ENCODE measurements at places on chromosomes 4 and X.

DNA sequence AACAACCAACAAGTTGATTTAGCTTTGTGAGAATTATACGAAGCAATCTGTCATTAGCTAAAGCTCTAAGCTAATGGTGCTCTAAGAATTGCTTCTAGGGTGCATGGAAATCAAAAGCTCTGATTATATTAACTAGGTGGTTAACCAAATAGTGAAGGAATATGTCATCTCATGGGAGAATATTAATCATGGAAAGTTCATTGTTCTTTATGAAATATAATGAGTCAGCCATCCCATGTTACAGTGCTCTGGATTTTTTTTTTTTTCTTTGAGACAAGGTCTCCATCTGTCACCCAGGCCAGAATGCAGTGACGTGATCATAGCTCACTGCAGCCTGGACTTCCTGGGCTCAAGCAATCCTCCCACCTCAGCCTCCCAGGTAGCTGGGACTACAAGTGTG is 10.5 kb downstream of the DCAF8L2 start:
- DNase-seq = no peak

- no peak for DNase-seq
These were observed 1041.2 kb upstream of the INTU start for GRCh38 chr4:126591583-126591982.

DNA sequence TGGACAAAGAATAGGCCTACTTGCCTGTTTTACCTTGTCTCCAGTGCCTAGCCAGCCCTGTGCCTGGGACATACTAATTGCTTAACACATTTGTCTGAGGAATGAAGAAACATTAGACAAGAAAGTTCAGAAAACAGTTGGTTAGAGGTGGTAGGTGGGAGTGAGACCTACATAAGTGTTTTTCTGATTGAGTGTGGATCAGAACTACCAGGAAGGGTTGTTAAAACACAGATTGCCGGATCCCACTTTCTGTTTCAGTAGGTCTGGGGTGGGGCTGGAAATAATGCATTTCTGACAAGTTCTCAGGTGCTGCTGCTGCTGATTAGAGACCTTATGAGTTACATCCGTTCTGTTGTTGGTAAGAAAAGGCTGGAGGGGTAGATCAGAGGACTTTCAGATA is 5.7 kb upstream of the JADE1 start:
- no peak for DNase-seq

GRCh38 chrX:29478336-29479069 is 736.9 kb upstream of the MAGEB2 start:
- no peak for DNase-seq

- DNase-seq = no peak
These were observed 810.3 kb downstream of the IL1RAPL1 start for GRCh38 chrX:29397506-29397905.

GRCh38 chrX:120512627-120513026 is 43.5 kb upstream of the LAMP2 start:
- no peak for DNase-seq

DNA sequence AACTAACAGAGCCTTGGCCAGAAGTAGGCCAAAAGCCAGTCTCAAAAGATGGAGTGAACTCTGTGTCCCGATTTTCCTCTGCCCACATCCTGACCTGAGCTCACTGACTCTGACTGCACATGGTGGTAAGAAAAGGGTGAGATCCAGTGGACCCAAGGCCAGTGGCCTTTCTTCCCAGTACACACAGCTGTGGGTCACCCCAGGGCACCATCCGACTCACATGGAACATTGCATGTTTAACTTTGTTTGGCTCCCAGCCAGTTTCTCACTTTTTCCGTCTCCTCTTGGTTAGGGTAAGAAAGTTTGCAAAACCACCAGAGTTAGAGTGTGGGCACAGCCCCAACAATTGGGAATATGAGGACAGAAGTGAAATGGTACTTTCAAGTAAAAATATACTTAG is 69.8 kb downstream of the GAB1 start:
- DNase-seq = no peak

GRCh38 chr4:165199722-165200121 is 7.6 kb upstream of the KLHL2 start:
- no peak for DNase-seq

GRCh38 chr4:87916626-87917025 is 58.9 kb upstream of the SPP1 start:
- DNase-seq = no peak

DNA sequence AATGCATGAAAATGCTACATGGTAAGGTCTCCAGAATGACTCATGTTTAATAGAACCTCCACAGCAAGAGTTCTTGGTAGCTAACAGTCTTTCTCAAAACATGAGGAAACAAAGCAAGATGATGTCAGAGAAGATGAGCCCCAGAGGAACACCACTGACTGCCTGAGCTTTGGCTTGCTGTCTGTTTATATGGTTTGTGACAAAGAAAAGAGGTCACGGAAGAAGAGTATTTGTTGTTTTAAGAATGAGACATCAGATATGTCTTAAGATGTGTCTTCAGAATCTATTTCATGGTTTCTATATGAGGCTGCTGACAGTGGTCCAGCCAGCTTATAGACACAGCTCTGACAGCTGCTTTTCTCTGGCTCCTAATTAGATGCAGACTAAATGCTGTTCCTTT is 18.8 kb upstream of the AREG start:
- no peak for DNase-seq

DNA sequence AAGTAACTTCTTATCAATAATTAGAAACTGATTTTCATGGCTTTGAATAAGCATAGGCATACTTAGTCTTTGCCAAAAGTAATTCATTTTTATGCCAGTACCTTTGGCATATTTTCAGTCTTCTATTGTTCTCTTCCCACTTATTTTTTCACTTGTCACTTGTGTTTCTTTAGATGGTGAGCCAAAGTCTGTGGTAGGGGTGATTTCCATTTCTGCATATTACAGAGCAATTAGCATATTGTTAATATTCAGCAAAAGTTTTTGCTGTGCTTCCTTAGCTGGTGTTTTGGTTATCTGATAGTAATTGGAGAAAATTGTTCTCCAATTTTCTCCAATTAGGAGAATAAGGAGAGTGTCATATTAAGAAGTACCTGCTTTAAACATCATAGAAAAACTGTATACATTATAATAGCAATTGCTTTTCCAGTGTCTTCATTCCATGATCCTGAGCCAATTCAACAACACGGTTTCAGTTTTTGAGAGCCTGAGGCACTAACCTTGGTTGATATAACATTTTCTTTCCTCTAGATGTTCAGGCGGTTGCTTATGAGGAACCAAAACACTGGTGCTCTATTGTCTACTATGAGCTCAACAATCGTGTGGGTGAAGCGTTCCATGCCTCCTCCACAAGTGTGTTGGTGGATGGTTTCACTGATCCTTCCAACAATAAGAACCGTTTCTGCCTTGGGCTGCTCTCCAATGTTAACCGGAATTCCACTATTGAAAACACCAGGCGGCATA is 64.7 kb downstream of the SMAD1 start:
- no peak for DNase-seq

- no peak for DNase-seq
These were observed 306.7 kb upstream of the MAOA start for GRCh38 chrX:43349363-43349762.

DNA sequence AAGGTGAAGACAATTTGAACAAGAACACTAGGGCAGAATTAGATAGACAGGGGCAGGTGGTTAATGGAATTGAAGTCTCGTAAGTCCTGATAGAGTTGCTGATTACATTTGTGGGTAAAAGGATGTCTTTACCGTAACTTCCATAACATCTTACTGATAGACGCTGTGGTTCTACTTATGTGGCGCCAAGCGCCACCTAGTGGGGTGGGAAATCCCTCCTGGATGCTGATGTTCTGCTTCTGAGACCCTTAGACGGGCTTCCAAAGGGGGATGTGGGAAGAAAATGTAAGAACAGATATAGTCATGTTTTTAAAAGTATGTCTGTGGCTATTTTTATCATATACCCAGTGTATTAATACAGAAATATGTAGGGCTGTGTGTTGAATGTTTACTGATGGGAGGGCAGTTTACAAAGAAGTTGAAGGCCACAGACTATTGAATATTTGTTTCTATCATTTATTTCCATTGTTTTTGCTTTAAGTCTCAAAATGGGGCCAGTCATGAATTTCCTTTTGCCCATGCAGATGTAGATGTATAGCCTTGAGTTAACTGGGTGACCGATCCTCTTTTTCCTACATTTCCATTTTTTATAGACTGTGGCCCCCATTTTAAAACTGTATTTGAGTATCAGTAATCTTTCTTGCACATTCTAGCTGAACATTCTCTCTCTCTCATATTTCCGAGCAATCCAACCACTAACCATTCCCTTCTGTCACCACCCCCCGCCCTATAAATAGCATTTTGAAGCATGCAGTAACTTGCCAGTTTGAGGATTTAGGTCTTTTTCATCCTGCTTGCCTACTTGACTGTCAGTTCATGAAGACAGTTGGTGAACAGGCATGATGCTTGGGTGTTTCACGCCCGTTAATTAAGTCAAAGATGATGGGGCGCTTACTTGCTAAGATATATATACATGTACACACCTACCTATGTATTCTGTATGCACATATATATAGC is 12.1 kb upstream of the TLR8 start:
- no peak for DNase-seq

- no peak for DNase-seq
These were observed 372.1 kb upstream of the SMIM31 start for GRCh38 chr4:164381859-164382258.

DNA sequence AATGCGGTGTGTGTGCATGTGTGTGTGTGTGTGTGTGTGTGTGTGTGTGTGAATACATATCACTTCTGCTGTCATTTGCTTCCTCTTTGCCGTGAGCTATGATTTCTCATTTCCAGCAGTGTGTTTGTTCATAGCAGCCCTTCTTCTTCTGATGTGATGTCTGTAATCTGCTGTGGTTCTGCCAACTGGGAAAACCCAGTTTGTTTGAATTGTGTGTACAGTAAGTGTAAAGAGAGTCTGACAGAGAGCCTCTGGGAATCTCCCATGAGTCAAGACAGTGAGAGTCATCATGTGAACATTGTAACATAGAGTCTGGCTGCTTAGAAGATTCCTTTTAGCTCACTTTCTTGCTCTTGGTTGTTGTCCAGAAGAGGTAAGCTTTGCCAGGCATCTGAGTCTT is 8.4 kb upstream of the NWD2 start:
- DNase-seq = no peak

DNA sequence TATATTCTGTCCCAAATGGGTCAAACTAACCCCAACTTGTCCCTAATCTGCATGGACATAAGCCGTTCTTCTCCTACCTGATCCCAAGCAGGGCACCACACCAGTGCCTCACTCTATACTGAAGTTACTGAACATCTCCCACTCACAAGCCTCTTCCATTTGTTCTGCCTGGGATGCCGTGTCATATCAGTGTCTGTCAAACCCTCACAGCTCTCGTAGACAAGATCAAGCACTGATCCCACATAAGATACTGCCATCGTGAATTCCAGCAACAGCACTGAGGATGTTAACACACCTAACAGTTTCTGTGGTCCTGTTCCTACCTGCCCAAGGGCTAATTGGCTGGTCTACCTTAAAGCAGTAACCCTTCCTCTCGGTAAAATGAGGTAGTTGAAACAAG is 162.1 kb downstream of the APBB2 start:
- no peak for DNase-seq

GRCh38 chrX:8139716-8140115 is 31.4 kb downstream of the VCX2 start:
- no peak for DNase-seq

GRCh38 chr4:118974758-118975157 is 86.1 kb downstream of the SYNPO2 start:
- DNase-seq = no peak

- DNase-seq = no peak
These were observed 249.1 kb downstream of the EVC2 start for GRCh38 chr4:5459236-5459635.

DNA sequence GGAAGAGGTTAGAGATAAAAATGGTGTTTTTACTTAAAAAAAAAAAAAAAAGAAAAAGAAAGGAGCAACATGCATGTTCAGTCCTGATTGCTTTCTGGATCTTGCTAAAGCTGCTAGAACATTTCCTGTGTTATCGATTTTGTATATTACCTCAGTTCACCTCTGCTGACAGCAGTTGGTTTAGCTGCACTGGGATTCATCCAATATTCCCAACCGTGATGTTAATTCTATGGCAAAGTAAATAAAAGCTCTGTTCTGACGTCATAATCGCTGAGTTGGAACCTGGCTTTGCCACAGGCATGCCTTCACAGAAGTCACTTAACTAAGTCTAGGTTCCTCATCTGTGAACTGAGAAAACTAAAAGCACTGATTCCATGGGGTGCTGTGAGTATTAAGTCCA is 90.7 kb upstream of the SORBS2 start:
- DNase-seq = no peak

DNA sequence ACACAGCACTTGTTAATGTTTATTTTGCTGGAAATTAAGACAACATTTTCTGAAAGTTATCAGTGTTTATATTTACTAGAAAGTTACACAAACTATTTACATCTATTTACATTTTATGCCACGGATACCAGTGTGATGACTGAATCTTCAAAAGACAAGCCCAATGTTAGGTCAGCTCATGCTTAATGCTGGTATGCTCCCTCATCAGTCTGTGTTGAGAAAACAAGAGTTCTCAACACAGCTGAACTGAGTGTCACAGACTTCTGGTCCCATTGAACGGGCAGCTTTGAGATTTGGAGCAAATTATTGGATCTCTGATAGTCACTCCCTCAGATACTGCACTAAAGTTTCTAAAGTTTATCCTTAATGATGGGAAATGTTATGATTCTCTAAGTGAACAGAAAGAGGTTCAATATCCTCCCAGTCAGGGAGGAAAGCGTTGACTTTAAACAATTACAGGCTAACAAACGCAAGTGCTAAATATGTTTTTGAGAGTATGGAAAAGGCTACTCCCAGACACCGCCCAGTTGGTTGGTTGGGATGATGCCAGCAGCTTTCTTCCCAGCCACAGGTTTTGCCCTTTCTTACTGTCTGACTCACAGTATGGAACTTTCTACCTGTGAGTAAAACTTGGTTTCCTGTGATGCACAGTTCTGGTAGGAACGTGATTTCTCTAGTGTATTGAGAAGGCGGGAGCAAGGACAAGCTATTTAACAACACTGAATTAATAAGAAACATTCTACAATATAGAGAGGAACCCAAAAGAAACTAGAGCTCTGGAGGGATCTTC is 1293.6 kb upstream of the TENM3 start:
- DNase-seq = no peak

DNA sequence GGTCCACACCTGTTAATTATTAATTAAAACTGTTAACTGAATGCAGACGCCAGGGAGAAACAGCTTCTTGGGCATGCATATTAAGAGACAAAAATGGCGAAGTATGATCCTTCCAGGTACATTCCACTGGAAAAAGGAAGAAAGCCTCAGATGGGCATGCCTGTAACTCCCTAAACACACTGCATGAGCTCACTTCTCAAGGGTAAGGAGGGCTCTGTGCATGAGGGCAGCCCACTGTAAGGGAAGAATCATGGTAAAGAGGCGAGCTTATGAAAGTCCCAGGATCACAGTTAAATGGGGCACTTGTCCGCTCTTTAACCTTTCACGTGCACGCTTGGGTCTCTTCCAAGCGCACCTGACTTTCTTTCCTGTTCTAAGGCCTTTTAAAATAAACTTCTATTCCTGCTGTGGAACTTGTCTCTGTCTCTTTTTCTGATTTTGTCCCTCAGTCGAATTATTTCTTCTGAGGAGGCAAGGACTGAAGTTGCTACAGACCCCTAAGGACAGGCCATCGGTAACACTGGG is 321.7 kb downstream of the PPP1R2C start:
- no peak for DNase-seq
